SJSA1 (cell line): ENCODE measurements at places on chromosomes 13 and 19.

- DNase-seq: no peak
These were observed 43.0 kb downstream of the RAB20 start for GRCh38 chr13:110518571-110518970.

- DNase-seq: peak; percentile 52
These were observed 22.1 kb downstream of the SPART start for GRCh38 chr13:36323951-36324566.

DNA sequence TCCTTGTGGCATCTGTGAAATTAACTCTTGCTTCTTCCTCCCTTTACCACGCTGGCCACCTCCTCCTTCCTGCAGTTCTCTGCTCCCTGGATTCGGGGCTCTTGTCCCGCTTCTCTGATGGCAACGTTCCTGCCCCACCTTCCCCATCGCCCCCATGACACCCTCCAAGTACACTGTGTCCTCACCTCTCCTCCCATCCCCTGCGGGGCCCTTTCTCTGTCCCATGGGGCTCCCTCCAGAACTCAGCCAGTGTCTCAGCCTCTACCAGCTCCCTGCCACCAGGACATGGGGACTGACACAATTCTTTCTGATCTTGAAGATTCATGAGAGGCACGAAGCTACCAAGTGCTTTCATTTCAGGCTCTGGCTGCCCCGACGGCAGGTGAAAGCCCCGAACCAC lies 9.1 kb downstream of the CARS2 start:
- DNase-seq: peak; percentile 73

DNA sequence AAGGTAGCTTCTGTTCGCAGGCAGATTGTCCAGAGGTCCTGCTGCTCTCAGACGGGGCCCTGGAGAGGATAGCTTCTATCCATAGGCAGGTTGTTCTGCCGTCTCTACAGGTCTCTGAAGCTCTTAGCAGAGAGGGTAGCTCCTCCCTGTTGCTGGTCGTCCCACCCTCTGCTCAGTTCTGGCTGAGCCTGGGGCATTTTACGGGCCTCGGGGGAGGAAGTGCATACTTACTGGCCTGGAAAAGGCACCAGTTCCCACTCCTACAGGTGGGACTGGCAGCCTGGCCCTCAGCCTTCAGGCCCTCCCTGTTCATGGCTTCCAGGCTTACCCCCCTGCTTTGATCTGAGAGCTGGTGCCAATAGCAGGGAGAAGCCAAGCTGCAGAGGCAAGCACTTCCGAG lies 42.3 kb downstream of the USPL1 start:
- DNase-seq: no peak

- no peak for DNase-seq
These were observed 1.0 kb downstream of the MBNL2 start for GRCh38 chr13:97223037-97223710.

DNA sequence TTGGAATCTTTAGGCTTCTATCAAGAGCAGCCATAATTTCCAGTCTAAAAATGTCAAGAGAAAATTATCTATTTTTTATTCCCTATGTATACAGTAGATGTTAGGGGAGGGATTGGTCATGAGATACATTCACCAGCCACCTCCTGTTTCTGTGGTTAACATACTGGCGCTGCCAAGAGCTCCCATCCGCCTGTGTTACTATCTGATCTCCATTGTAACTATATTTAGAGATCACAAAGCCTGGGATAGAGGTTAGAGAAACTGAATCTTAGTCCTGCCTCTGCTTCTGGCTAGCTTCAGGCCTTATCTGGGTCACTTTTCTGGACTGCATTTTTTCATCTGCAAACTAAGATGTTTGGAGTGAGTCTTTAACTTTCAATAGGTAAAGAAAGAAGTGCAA lies 46.3 kb downstream of the POLR1D start:
- no peak for DNase-seq

- no peak for DNase-seq
These were observed 27.6 kb downstream of the SKA3 start for GRCh38 chr13:21148557-21149258.

- DNase-seq: peak; percentile 88
These were observed 220.9 kb downstream of the FOXO1 start for GRCh38 chr13:40445557-40445990.

GRCh38 chr19:13665125-13665905 lies 99.0 kb upstream of the MRI1 start:
- no peak for DNase-seq

DNA sequence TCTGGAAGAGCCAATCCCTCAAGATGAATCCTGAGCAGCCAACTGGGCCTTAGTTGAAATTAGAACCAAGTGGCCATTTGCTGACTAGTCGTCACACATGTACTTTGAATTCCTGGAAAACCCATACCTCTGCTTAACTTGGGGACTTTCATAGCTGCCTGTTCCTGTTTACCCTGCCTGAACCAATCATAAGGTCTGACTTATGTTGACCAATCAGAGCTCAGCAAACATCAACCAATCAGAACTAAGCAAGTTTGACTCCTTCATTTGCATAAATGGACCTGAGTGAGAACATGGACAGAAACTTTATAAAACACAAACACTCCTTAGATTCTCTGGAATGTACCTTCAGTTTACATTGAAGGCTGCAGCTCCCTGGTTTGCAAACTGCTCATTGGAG lies 50.8 kb downstream of the LATS2 start:
- no peak for DNase-seq

DNA sequence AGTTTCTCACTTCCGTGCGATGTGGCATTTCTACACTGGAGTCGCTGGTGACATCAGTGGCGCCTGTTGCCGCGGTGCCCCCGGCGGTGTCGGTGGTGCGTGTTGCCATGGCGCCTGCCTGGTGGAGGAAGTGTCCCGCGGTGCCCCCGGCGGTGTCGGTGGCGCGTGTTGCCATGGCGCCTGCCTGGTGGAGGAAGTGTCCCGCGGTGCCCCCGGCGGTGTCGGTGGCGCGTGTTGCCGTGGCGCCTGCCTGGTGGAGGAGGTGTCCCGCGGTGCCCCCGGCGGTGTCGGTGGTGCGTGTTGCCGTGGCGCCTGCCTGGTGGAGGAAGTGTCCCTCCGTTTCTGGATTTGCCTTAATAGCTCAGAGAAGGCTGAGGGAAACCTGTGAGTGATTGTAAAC lies 127.6 kb downstream of the KDM4B start:
- no peak for DNase-seq

GRCh38 chr13:113741191-113741668 lies 17.8 kb upstream of the TMEM255B start:
- peak; percentile 54 for DNase-seq

DNA sequence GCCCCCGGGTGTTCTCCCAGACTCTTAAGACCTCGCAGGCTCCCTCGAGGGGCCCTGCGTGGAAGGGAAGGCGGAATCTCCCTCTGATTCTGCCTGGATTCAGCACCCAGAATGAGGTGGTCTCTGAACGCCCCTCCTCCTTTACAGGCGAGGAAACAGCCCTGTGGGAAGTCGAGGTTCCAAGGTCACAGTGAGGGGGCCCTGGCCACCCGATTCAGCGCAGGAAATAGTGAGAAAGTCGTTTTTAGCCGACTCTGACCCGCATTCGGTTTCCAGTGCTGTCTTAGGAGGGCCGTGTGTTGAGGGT lies 1.1 kb downstream of the BSG start:
- DNase-seq: no peak

- no peak for DNase-seq
These were observed 27.9 kb upstream of the EEF1AKMT1 start for GRCh38 chr13:20801707-20802106.

DNA sequence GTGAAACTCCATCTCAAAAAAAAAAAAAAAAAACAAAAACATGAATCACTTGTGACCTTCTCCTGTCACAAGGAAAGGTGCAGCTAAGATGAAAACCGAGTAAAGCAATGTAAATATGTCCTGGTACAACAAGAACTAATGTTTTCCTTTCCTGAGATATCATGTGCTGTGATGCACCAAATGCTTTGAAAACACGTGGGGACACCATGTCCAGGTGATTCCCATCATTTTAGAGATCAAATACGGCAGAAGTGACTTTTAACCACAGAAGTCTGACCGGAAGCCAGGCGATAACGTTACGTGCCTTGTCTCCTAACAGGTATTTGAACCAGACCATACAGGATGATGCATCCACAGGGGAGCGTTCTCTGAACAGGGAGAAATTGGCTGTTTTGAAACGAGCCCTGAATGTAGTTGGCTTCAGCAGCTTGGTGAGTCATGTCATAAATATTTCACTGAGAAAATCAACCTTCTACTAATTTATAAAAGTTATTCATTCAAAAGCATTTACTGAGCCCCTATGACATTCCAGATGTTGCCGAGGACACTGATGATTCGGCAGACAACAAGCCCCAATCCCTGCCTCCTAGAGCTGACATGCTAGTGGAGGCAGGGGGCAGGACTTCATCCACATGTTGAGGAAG lies 328.1 kb downstream of the MYO16 start:
- peak; percentile 92 for DNase-seq

DNA sequence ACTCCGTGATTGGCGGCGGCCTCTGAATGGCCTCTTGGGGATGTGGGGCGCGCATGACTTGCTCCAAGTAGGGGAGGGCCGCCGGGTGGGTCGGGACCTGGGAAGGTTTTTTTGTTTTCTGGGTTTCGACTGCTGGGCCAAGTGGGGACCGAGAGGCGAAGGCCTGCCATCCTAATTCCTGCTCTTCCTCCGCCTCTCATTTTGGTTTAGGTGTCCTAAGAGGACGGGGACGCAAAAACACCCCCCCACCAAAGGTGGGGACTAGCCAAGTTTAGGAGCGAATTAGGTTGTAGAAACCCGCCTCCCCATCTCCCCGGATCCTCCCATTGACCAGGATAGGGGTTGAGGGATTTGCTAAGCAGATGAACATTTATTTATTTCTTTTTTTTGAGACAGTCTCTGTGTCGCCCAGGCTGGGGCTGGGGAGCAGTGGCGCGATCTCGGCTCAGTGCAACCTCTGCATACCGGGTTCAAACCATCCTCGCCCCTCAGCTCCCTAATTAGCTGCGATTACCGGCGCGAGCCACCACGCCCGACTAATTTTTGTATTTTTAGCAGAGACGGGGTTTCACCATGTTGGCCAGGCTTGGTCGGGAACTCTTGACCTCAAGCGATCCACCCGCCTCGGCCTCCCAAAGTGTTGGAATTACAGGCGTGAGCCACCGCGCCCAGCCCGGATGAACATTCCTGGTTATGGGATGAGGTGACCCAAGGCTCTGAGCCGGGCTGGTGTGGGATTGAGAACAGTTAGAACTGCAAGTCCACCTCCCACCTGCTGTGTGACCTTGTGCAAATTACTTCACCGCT lies 838 bp downstream of the PPP2R1A start:
- no peak for DNase-seq

DNA sequence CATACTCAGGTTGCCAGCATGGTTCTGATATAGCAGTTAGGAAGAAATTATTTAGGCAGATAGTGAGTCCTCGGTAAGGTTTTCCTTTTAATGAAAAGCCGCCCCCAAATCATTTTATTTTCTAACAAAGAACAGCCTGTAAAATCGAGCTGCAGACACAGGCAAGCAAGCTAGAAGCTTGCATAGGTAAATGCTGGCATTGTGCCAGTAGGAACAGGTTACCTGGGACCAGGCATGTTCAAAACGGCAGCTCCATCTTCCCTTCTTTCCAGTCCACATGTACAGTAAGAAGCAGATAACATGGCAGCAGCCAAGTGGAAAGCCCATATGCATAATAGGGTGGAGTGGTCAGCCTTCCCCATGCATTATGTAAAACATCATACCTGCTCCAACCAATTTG lies 71.1 kb downstream of the UGGT2 start:
- DNase-seq: no peak

DNA sequence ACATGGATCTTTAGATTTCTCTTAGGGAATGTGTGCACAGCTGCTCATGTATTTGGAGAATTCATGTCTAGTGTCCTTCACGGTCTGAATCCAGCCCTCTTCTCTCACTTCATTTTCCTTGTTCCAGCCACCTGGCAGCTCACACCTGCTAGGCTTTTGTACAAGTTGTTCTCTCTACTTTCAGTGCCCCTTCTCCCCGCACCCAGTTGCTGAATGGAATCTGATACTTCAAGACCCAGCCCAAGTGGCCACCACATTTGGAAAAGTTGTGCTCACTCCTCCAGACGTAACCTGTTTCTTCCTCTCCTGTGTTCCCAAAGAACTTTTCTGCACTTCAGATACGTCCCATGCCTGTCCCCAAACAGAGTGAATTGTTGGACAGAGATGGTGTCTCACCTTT lies 235.6 kb downstream of the SHISA2 start:
- DNase-seq: no peak

DNA sequence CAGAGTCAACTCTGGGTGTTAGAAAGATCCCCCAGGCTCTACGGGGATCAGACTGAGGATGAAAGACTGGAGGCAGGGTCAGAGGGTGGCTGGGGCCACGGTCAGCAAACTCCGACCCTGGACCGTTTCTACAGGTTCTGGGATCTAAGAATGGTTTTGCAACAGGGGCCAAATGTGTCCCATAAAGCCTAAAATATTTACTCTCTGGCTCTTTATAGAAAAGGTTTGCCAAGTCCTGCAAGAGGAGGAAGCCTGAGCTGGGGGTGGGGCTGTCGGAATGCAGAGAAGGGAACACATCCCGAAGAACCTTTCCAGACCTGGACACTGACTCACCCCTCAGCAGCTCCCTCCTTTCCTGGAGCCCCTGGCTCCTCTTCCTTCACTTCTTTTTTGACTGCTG lies 20.7 kb downstream of the LIG1 start:
- DNase-seq: no peak

DNA sequence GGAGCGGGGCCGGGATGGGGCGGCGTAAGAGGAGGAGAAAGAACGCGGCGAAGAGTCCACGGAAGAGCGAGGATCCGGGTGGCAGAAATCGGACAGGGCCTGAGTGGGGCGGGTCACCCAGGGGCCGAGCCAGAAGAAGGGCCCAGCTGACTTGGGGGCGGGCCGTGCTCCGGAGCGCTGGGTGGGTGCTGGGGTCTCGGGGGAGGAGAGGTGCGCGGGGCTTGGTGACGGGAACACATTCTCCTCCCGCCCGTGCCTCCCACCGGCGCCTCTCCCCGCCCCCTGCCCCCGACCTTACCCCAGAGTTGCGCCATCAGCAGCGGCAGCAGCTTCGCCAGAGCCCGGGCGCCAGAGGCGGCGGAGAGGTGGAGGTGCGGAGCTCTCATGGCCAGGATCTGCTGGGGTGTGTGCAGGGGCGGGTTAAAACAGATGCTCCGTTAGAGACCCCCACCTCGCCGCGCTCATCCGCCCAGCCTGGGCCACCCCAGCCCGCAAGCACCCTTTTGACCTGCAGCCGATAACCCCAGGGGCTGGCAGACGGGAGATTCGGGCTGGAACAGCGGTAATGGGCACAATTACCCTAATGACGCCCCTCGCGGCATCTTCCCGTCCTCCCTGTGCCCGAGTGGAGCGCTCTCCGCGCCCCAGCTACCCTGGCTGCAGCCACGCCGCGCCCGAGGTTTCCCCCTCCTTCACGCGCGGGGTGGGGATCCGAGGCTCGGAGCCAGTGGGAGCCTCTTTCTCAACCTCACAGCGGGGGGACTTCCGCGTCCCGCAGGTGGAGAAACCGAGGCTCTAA lies 565 bp downstream of the KLK10 start:
- no peak for DNase-seq

GRCh38 chr19:5147074-5147977 lies 178.4 kb downstream of the KDM4B start:
- DNase-seq: no peak

GRCh38 chr13:59534806-59535205 lies 628.9 kb downstream of the DIAPH3 start:
- no peak for DNase-seq
